Activated T-cell treated with anti-CD3 and anti-CD28 coated beads, Interleukin-2, amount 50 U/mL, for 4 hours (primary cell): ENCODE measurements at places on chromosomes 3 and 15. TPM values are rescaled to one million over a fixed set of nuclear protein-coding genes. Genes with fewer than 3 reads are reported as not detected.

DNA sequence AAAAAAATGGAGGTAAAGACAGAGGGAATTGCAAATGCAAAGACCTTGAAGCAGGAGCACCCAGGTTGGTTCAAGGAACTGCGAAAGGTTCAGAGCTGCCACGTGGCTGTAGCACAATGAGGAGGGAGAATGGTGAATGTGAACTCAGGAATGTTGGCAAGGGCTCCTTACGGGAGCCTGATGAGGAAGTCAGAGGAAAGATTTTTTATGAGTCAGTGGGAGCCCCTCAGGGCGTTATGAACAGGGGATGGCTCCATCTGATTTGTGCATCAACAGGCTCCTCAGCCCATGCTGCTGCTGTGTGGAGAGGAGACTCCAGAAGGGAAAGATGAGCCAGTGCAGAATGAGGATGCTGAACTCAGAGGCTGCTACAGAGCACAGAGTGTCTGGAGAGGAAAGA is 194.4 kb downstream of the ARRDC4 start:
- DNase-seq: no peak

DNA sequence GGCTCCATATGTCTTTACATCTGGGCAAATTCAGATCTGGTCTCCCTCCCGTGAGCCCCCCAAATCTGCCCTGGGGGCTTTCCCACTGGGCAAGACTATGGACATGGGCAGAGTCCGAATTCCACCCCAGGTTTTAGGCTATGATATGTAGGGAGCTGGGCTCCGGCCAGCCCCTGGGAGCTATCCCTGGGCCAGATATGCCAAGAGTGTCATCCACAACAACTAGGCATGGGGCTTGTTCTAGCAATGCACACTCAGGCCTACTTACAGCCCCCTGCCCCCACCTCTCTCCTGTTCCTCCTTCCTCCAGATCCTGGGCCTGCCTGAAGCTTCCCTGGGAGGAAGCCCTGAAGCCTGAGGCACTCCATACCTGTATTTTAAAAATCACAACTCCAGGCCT is 622 bp downstream of the XIRP1 start:
- DNase-seq: no peak

- no peak for DNase-seq
These were observed 104.0 kb upstream of the SMAD3 start for GRCh38 chr15:66961407-66961884.

- DNase-seq: no peak
These were observed 59.1 kb upstream of the TOP2B start for GRCh38 chr3:25723802-25724201.

GRCh38 chr3:23592961-23593931 is 212.5 kb upstream of the UBE2E1 start:
- DNase-seq: no peak

GRCh38 chr15:68525815-68526214 is 53.0 kb upstream of the CORO2B start:
- DNase-seq: no peak

DNA sequence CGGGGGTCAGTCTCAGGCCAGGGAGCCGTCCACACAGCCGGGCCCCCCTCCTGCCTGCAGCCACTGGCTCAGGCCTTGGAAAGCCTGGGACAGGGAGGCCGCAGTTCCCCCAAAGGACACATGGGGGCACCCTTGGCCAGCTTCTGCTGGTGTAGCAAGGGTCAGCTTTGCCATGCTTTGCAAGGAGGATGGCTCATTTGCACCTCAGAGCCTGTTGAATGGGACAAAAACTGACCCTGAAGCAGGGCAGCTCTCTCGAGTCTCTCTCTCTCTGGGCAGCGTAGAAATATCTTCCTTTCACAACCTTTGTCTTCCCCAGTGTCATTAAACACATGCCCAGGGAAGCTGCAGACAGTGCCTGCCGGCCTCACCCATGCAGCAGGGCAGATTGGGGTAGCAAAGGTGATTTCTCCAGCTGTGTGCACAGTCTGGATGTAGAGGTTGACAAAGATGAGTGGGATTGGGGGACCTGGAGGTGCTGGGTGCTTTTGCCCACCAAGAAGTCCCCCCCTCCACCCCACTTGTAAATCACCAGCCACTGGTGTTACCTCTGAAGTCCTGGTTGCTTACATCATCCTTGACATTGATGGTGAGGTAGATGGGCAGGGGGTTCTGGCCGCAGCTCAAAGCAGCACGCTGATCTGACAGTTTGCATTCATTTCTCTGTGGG is 17.4 kb upstream of the EHD4 start:
- DNase-seq: peak; percentile 82

DNA sequence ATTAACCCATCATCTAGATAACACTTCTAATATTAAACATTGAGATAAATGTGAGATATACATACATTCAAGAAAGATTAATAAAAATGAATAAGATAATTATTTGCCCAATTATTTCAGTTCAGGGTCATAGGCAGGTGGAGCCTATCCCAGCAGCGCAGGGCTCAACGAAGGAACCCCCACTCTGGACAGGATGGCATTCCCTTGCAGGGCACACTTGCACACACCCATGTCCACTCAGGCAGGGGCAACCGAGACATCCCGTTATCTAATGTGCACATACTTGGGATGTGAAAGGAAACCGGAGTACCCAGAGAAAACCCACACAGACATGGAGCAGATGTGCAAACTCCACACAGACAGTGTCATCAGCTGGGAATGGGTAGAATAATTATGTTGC is 175.4 kb upstream of the CMC1 start:
- DNase-seq: no peak

GRCh38 chr15:74434263-74435136 is 742 bp upstream of the SEMA7A start:
- no peak for DNase-seq

GRCh38 chr3:107969525-107969924 is 121.3 kb downstream of the CD47 start:
- DNase-seq: no peak

- DNase-seq: no peak
These were observed 3.2 kb downstream of the SHF start for GRCh38 chr15:45184562-45185041.

DNA sequence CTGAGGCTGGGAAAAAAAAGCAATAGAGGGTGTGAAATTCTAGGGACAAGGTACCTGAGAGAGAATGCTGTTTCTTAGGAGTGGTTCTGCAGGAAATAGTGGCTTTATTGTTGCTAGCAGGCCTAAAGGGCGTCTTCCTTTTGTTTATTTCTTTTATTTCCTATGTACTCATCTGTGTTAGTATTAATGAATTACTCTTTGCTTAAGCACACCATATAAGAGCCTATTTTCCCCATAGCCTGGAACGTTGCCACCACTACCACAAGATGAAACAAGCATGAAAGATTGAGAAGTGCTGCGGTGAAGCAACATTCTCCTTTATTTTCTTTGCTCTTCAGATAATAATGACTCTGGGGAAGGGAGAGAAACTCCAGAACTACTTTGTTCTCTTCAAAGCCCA is 21.3 kb upstream of the GOLIM4 start:
- no peak for DNase-seq

GRCh38 chr3:171129827-171130226 is 103.3 kb upstream of the SLC2A2 start:
- DNase-seq: no peak

DNA sequence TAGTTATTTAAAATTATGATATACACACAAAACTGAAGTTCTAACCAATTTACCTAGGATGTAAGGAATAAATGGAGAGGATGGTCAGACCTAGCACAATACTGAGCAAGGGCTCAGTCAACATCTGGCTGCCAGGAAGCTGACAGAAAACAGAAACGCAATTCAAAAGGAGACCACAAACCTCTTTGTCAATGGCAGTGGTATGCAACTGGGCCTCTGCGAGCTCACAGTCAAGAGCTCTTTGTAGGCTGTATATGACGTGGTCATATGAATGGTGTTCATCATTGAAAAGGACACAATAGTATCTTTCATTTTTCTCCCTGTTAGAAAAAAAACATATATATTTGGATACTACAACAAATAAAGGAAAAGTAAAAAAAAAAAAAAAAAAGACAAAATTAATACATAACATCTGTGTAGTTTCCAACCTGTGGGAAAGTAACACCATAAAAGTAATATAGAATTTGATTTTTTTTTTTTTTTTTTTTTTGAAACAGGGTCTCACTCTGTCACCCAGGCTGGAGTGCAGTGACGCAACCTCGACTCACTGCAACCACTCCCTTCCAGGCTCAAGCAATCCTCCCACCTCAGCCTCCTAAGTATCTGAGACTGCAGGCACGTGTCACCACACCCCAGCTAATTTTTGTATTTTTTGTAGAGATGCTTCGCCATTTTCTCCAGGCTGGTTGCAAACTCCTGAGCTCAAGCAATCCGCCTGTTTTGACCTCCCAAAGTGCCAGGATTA is 37.9 kb downstream of the UBR1 start:
- no peak for DNase-seq

GRCh38 chr3:194472290-194472920 is 14.4 kb downstream of the ATP13A3 start:
- DNase-seq: no peak

DNA sequence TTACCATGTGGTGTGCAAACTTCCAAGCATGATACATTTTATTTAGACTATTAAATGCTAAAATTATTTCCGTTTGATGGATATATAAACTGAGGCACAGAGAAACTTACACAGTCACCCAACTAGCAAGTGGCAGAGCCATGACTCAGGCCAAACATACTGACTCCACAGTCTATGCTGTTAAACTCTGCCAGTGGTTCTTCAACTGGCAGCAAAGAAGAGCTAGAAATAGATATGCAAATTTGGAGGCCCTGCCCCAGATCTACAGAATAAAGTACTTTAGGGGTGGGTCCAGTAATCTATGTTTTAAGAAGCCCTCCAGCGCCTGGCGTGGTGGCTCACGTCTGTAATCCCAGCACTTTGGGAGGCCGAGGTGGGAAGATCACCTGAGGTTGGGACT is 400.0 kb downstream of the FOXP1 start:
- DNase-seq: no peak

DNA sequence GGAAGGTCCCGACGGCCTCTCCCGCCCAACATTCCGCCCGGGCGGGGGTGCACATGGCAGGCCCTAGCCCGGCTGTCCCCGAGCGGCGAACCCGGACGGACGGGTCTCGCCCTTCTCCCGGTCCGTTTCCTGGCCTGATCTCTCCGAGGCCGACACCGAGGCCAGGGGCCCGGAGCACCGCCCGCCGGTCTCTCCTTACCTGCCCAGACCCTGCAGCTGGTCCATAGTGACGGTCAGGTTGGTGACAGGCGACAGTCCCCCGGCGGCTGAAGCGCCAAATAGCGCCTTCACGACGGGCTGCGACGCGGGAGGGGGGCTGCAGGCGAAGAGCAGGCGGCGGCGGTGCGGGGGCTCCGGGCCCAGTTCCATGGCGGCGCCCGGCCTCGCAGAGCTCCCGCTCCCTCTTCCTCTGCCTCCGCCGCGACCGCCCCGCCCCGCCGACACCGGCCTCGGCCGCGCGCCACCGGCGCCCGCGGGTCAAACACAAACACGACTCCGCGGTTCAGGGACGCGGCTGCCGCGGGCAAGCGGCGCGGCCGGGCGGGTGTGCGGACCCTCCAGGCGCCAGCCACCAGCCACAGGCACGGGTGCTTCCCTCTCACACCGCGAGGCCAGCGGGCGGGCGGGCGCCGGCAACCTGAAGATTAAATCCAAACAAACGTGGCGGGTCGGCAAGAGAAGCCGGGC is 495 bp downstream of the CDC25A start:
- no peak for DNase-seq

DNA sequence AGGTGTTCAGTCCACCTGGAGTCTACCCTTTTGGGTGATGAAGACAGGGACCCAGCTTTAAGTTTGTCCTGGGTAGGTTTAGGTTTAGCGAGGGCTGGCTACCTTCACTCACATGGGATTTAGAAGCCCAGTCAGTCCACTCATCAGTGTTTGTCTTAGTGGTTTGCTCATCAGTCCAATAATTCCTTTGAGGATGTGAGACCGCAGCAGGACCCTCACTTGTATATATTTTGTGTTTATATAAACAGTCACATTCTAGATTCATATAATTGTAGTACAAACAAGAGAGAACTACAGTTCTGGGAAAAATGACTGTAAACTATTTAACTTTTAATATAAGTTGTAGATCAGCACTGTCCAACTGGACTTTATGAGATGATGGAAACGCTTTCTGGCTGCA is 18.2 kb downstream of the EFCC1 start:
- DNase-seq: no peak

DNA sequence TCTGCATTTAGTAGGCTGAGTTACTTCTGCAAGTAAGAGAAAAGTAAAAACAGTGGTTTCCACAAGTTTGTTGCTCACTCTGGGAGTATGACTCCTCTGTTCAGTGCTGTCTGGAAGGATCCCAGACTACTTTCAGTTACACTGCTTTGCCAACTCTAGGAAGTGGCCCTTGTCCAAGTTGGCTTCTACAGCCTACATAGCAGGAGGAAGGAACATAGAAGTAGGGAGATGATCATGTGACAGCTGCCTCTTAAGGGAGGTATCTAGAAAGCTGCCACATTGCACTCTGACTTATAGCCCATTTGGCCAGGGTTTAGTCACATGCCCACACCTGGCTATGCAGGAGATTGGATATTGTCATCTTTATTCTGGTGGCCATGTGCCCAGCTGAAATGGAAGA is 298.1 kb downstream of the NSUN3 start:
- DNase-seq: no peak

DNA sequence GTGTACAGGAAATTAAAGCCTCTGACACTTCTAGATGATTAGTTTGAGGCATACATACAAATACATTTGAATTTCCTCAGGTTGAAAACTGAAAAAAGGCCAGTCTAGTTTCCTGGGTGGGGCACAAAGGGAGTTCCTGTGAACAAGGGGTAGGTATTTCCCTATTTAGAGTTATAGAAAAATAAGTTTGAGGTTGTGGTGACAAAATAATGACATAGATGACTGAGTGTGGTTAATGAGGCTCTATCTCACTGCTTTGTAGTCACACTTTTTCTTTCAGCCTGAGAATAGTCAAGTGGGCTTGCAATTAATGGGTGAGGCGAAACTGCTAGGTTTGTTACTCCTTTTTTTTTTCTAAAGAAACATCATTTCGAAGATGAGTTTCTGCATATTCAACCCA is 4.3 kb downstream of the SLCO3A1 start:
- DNase-seq: no peak

DNA sequence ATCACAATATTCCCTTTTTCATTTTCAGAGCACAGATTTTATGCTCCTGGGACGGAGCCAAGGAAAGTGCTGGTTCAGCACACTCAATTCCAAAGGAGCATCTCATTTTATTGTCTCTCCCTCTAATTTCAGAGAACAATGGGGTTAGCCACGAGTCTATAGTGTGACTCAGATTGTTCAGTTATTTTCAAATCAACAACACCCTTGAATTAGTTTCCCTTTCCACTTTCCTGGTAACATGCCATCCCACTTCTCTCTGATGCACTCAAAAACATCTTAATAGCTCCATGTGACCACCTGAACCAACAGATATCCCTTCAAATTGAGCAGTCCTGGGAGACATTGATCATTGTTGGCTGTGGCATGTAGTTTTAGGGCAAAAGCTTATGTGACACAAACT is 389.7 kb upstream of the MDFIC2 start:
- no peak for DNase-seq

Gene REC114
- total RNA-seq: not detected

Gene MINAR1
- total RNA-seq: 0.42 TPM

Gene CLSTN2
- 0.10 TPM for total RNA-seq

Gene AMT
- 0.50 TPM for total RNA-seq

Gene CCNB2
- total RNA-seq: 2.7 TPM

Gene SERINC4
- 0.08 TPM for total RNA-seq

Gene THUMPD3
- 69.0 TPM for total RNA-seq

Gene PLSCR5
- not detected for total RNA-seq

Gene RASL12
- not detected for total RNA-seq

Gene OCA2
- not detected for total RNA-seq

Gene GOLGA8G
- total RNA-seq: not detected

Gene CHRD
- 0.11 TPM for total RNA-seq
